Esophagus squamous epithelium (tissue), 5 donors: ENCODE measurements at places on chromosomes 6 and 20.

GRCh38 chr6:150971219-150971618 is 105.7 kb downstream of the MTHFD1L start:
- DNase-seq, result no peak

- no peak for DNase-seq
These were observed 173.7 kb upstream of the LRFN2 start for GRCh38 chr6:40760887-40761286.

DNA sequence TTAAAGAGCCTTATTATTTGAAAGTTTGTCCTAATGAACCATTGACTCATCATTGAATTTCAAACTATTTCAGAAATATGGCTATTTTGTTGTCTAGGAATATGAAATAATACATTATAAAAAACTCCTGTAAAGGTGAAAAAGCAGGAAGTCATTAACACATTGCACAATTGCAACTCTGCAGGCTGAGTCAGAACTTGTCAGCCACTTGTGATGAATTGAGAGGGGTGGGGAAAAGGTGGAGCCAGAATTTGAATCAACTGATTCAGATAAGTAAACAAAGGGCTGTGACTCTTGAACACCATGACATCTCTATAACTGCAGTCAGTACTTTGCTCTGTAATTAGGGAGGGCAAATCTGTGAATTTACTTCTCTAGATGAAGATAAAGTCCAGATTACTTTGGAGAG is 6.0 kb downstream of the C6orf141 start:
- no peak for DNase-seq

DNA sequence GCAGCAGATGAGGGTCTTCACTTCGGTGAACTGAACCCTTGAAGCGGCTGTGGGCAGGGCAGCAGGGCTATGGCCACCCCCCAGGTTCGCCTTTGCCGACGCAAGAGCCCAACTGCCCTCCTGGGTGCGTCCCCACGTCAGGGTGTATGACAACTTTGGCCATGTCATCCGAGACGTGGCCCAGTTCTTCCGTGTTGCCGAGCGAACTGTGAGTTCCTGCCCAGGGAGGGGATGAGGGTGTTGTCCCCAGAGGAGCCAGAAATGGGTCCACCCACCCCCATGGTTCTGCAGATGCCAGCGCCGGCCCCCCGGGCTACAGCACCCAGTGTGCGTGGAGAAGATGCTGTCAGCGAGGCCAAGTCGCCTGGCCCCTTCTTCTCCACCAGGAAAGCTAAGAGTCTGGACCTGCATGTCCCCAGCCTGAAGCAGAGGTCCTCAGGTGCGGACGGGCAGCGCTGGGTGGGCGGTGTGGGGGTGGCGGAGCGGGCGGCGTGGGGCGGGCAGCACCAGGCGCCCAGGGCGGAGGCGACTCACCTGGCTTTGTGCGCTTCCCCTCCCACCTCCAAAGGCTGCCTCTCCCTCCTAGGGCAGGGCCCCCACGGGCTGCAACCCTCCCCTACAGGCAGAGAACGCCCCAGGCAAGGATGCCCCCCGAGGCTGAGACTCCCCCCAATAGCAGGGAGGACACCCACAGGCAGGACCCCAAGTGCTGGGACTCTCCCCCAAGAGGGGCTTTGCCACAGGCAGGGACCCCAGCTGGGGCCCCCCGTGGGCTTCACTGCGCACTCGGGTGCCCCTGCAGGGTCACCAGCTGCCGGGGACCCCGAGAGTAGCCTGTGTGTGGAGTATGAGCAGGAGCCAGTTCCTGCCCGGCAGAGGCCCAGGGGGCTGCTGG is 6.2 kb upstream of the TNFRSF6B start:
- DNase-seq, result no peak

GRCh38 chr20:35788796-35789195 is 17.0 kb downstream of the PHF20 start:
- no peak for DNase-seq

DNA sequence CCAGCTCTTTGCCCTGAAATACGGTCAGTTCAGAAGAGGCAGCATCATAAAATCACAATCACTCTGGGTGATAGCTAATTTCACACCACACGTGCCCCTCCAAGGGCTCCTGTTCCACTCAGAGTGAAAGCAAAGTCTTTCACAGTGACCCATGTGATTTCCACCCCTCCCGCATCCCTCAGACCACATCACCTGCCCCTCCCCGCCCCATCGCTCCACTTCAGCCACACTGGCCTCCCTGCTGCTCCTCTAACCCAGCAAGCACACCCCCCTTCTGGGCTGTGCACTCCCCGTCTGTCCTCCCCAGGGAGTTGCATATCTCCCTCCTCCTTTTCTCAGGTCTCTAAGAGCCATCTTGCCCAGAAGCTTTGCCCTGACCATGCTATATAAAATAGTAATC is 74.5 kb downstream of the PSMG4 start:
- no peak for DNase-seq

DNA sequence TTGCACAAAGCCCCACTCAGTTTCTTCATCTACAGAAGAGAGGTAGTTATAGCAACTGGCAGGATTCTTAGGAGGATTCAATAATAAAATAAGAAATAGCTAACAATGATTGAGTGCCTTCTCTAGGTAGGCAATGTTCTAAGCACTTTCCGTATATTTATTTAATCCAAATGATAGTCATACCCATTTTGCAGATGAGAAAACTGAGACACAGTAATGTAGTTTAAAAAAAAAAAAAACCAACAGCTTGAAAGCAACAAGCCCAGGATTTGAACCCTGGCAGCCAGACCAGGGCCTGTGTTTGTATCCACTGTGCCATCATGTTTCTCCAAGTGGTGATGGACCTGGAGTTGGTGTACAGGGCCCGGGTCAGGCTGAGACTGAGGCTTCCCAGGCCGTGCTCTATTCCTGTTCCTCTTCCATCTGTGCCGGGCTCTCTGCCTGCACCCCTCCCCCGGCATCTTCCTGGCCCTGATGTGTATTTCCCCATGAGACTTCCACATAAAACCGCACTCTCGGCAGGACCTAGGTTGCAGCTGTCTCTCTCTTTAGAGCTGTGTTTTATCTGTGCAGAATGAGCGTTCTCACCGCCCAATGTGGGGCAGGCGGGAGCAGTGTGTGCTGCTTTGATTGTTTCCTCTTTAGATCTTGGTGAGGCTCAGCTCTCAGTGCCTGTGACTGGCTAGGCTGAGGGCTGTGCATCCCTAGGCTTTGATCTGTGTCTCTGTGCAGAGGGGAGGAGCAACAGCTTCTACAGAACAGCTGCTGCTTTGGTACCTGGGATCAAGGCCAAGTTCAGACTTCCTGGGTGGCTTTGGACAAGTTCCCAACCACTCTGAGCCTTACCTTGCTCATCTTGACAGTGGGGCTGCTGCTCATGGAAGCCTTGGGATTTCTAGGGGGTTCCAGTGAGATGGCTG is 49.5 kb downstream of the TOX2 start:
- DNase-seq, result no peak

GRCh38 chr20:59006864-59007664 is at the start of gene CTSZ:
CTSZ (minus strand) TSS chr20:59007254; CDS start chr20:59007128, 126 bp downstream.
- no peak for DNase-seq

GRCh38 chr20:62560162-62560561 is 82.1 kb upstream of the SLCO4A1 start:
- no peak for DNase-seq

- no peak for DNase-seq
These were observed 652.1 kb upstream of the SLC35B3 start for GRCh38 chr6:9087470-9087869.
